ENCODE measurements at places on chromosomes 16 and 17. TPM values are rescaled to one million over a fixed set of nuclear protein-coding genes. Genes with fewer than 3 reads are reported as not detected.

HEATR9 gene
- polyA plus RNA-seq, result 0.16 TPM

PRR35 gene
- polyA plus RNA-seq, result 0.07 TPM

SLC13A2 gene
- polyA plus RNA-seq, result not detected

KRTAP1-5 gene
- polyA plus RNA-seq, result not detected

TEKT5 gene
- 0.44 TPM for polyA plus RNA-seq

GNG13 gene
- 0.10 TPM for polyA plus RNA-seq

Measured in right lung (tissue), 10 donors.